ENCODE measurements at places on chromosomes 2 and 18.

GRCh38 chr18:31192086-31192776 is 29.6 kb upstream of the DSC1 start:
- no peak for DNase-seq

DNA sequence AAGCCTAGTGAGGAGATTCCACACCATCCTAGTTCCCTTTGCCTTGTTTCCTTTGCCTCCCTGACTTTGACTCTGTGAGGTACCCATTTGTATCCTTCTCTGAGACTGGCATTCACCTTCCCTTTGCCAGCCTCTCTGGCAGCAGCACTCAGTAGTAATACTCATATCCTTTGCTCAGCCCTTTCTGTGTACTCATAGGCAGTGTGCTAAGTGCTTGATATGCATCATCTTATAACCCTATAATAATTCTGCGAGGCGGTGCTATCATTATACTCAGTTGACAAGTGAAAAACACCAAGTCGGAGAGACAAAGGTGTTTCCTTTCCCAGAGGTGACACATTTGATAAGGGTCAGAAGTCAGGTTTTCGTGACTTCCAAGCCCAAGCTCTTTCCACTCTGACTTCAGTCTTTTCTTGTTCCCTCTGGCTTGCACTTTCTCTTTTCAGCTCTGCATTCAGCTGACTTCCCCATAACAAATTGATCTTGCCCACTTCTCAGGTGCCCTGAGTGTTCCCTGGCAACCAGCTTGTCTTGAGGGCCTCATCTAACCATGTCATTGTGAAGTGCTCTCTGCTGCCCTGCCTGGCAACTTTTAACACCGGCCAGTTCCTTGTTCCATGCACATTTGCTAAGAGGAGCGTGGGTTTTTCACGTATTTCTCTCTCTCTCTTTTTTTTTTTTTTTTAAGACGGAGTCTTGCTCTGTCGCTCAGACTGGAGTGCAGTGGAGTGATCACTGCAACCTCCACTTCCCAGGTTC is 94.5 kb upstream of the UPP2 start:
- DNase-seq = no peak

DNA sequence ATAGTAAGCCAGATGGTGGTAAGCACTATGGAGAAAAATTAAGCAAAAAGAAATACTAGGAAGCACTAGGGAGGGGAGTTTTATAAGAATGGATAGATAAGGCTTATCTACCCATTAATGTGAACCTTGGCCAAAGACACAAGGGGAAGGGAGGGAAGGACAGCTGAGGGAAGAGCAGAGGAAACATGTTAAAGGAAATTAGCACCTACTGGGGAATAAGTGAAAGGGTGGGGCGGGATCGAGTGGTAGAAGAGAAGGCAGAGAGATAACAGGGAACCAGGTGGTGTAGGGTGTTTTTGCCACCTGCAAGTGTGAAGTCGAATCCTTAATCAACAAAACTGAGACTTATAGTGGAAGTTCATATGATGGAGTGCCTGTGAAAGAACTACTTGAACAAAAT is 1.7 kb downstream of the UNC80 start:
- no peak for DNase-seq

- no peak for DNase-seq
These were observed 12.3 kb upstream of the MEP1B start for GRCh38 chr18:32177530-32177929.

DNA sequence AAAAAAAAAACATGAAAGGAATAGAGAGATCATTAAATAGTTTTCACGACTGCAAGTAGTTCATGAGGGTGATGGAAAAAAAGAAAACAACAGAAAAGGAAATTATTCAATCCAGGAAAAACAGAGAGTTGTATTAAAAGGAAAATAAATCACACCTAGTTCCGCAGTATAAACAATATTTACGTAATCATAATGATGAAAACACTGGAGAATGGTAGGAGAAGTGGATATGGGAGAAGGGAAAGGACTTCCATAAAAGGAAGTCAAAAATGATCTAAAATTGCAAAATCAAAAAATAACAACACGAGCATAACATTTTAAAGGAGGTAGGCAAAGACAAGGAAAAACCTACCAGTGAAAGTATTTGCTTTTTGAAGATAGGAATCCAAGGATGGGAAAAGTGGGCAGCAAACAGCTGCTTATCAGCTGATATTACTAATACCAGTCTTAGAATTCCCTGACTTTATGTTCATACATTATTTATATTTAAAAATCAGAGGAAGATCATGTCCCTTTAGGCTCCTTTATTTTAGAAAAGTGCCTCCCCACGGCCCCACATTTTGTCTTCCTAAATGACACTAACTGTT is 160.8 kb downstream of the NBAS start:
- DNase-seq = no peak

DNA sequence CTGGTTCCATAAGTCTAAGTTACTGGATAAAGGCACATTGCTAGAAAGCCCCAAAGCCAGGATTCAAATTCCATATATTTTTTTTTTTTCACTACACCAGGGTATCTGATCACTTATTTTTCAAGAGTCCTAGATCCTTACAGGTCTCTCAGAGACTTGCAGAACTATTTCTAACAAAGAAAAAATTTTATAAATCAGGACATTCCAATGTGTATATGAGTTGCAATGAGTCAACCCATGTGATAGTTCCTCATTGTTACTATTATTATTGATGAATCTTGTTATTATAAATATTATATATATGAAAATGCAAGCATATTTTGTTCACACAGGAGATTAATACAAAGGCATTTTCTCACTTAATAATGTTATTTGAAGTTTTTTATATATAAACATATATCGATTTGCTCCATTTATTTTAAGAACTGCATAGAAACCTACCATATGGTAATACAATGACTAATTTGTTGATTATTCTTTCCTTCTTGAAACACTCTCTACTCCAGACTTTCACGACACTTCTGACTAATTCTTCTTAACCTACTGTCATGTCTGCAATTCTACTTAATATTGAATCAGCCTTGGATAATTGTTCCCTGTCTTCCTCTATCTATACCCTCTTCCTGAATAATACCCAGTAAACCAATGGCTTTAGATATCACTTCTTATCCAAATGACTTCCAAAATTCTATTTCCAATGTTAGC is 968.4 kb upstream of the NRXN1 start:
- DNase-seq = no peak

DNA sequence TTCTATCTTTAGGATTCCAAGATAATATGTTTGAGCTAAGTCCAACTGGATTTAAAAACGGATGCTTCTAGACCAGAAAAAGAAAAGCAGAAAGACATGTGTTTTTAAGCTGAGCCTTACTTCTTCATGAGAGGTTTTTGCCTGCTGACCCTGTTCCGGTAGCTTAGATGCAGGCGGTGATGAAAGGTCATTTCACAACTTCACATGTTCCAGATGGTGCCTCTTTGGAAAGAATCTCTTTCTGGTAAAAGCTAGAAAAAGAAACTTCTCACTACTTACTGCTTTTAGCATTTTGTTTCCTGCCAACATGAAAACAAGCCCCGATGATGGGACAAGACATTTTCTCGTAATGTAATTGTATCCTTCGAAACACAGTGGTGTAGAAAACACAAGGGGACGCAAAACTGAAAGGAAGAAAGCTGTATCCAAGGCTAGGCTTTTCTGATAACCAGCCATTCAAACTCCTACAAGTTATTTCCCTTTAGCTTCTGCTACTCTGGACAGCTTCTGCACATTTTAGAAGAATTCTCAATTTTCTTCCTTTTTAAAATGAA is 407.3 kb upstream of the LYPD1 start:
- no peak for DNase-seq

DNA sequence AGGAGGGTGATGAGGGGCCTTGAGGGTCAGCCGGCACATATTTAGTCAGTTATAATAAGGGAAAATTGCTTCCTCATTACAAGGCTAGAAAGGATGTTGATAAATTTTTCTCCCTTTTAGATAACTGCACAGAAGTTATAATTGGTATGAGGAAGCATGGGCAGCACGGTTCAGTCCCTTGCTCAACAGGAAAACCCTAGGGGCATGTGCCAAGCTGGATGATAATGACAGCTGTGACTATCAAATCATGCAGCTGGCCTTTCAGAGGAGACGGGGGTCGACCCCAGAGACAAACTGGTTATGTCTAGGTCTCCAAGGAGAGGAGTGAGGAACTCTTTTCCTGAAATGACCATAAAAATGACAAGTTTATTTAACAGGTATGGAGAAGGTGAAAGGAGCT is 448.1 kb upstream of the VRK2 start:
- DNase-seq = no peak

GRCh38 chr2:134189009-134189720 is 64.7 kb upstream of the MGAT5 start:
- no peak for DNase-seq

DNA sequence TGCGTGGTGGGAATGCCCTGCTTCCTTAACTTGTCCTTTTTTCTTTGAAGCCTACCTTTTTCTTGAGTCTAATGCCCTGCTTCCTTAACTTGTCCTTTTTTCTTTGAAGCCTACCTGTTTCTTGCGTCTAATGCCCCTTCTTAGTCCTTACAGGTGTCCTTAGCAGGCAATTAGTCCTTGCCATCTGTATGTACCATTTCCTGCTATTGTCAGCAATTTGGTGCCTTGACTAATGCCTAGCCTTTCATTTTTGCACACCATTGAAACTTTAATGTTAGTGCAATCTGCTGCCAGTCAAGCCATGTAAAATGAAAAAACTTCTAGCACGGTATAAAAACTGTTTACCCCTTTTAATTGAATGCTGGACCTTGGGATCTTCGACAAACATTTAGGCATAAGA is 4.3 kb downstream of the KDM3A start:
- DNase-seq = no peak

Measured in activated CD4-positive, alpha-beta T cell treated with anti-CD3 and anti-CD28 coated beads, Interleukin-2, amount 50 U/mL, for 4 hours (primary cell).